ENCODE measurements at places on chromosomes 2 and 18.

DNA sequence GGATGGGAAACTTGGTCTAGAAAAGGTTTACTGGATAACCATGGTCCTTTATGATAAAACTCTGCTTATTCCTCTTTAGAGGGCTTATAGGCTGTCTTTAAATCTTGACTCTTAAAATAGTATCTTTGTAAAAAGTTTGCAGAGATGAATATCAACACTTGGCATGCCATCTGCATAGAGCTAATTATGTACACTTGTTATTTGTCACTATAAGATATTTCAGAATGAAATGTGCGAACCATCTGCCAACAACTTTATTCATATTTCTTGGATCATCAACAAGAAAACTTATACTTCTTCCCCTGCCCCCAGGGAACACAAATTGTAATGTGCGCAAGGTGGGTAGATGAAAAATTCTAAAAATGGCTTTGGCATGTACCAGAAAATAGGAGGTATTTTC, 653.0 kb upstream of the CHAC2 start:
- DNase-seq, result no peak

DNA sequence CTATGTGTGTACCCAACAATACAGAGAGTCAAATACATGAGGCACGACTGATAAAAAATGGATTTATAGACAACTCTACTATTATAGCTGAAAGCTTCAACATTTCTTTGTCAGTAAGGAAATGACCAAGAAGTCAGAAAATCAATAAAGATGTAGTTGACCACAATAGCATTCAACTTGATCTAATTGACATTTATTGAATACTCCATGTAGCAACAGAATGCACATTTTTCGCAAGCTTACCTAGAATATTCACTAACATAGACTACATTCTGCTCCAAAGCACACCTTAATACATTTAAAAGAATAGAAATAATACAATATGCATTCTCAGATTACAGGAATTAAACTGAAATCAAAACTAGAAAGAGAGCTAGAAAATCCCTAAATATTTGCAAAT, 49.2 kb upstream of the ZNF804A start:
- no peak for DNase-seq

DNA sequence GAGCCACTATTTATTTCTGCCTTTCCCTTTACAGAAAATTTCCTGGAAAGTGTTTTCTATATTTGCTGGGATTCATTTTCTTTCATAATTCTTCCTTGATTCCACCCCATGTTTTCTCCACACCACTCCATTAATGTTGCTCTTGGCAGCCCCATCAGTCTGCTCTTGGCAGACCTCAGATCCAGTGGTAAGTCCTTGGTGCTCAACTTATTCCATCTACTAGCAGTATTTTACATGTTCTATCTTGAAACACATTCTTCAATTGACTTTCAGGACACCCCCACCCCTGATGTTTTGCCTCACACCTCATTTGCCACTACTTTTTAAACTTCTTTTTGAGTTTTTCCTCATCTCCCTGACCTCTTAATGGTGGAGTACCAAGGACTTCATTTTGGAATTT, 65.0 kb downstream of the HNMT start:
- no peak for DNase-seq

GRCh38 chr2:68352651-68353391, 12.3 kb upstream of the PLEK start:
- no peak for DNase-seq

- DNase-seq, result no peak
These were observed 234.5 kb downstream of the VAPA start for GRCh38 chr18:10148189-10148929.

GRCh38 chr2:54261537-54261936, 5.5 kb upstream of the TSPYL6 start:
- no peak for DNase-seq
